ENCODE measurements at places on chromosomes 16 and 17.
A peak's percentile ranks its signal among the peaks of the same experiment; 100 is the strongest.

DNA sequence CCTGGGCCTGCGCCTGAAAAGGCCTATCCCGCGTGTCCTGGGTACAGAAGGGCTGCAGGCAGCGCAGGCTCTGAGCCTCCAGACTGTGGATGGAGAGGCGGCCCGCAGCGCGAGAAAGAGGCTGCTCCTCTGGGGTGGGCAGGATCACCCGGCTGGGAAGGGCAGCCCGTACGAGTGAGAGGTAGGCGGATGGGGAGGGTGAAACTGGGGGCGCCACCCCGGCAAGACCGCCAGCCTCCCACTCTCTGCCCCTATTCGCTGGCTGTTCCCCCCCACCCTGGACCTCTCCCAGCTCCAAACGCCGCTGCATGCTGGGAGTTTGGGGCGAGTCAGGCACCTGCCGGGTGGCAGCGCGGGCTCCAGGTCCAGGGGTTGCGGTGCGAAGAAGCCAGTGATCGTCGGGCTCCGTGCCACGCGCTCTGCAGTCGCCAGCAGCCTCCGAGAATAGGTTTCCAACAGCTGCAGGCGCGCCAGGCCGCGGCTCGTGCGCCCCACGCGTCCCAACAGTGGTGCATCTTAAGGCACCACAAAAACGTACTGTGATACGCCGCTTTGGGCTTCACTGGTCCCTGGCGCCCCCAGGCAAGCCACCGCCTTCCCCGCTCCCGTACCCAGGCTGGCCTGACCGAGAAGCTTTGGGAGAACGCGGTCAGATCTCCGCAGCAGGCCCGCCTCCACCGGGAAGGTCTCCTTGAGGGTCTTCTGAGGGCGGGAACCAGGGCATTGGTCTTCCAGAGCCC is 1.1 kb downstream of the NOXO1 start:
- no peak for DNase-seq

DNA sequence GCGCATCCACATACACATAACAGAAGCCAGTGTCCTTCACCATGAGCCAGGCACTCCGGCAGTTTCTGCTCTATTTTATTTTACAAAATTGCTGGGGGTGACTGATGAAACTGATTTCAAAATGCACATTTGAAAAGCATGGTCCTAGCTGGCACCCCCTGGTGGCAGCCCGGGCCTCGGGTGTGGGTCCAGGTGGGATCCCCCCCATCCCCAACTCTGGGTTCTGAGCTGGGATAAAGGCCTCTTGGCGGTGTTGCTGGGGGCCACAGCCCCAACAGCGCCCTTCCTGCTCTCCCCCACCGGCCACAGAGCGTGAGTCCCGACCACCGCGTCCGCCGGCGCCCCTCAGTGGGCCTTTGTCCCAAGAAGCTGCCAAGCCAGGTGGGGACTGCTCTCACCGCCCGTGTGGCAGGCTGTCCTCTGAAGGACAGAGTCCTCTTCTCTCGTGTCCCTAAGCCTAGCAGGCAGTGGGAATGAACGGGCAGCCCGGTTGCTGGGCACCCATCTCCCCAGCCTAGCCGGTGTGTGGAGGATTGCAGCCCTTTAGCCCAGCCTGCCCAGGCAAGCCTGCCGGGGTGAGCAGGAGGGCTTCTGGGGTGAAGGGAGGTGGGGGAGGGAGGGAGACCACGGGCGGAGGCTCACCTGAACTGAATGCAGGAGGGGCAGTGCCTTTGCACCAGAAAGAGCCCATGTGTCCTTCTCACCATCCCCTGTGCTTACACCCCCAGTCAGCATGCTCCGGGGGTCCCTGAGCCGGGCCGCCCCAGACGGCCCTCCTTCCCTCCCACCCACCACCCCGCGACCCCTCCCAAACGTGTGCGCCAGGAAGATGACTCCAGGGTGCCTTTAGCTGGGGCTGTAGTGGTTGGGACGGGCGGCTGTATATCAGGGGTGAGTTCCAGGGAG is 898 bp downstream of the SNAI3 start:
- no peak for DNase-seq

GRCh38 chr16:88534638-88535190 is 35.5 kb upstream of the ZC3H18 start:
- peak; percentile 24 for DNase-seq

GRCh38 chr17:7192271-7192937 is 13.2 kb upstream of the ASGR1 start:
- DNase-seq: no peak

- no peak for DNase-seq
Measured at GRCh38 chr17:17108451-17109049, 66.3 kb downstream of the MPRIP start.

DNA sequence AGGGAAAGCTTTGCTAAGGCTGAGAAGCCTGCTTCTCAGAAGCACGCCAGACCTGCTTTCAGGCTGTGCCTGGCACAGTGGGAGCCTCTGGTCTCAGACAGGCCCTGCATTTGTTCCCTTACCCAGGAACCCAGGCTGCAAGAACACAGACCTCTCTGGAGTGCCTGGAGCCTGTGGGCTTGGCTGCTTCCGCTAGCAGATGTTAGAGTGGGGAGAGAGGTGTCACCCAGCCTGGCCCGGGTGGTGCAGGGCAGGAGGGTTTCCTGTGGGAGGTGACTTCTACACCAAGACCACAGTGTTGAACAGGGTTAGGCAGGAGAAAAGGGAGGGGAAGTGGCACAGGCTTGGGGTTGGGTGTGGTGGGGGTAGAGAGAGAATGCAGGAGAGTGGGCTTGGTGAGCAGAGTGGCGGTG is 35.8 kb upstream of the ADGRG1 start:
- no peak for DNase-seq

- DNase-seq: no peak
Measured at GRCh38 chr17:4527134-4527533, 28.1 kb downstream of the MYBBP1A start.

- DNase-seq: peak; percentile 95
Measured at GRCh38 chr17:75096082-75096625, 8.4 kb downstream of the SLC16A5 start.

- no peak for DNase-seq
Measured at GRCh38 chr16:46976550-46976949, 3.1 kb upstream of the DNAJA2 start.

GRCh38 chr17:14305785-14306496 is 5.1 kb downstream of the HS3ST3B1 start:
- no peak for DNase-seq

- DNase-seq: no peak
Measured at GRCh38 chr17:81345228-81346089, 49.8 kb upstream of the BAHCC1 start.
